ENCODE measurements at places on chromosomes 7 and 10.
A peak's percentile ranks its signal among the peaks of the same experiment; 100 is the strongest.

GRCh38 chr7:21912305-21912704, 33.4 kb downstream of the CDCA7L start:
- peak; percentile 89 for DNase-seq

DNA sequence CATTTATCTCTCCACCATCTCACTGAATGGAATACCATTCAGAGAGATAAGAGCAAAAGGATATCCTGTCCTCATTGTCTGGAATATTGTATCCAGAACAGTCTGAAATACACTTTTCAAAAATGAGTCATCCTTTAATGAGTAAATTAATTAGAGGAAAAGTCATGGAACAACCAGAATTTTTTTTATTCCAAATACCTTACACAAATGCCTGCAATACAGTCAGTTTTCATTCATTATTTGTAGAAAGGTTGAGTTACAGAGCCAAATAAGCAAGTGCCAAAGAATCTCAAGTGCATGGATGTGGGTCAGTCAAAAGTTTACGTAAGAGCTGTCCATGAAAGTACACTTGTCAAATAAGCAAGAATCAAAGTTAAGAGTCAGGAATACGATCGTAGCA, 482.6 kb downstream of the IPMK start:
- no peak for DNase-seq

DNA sequence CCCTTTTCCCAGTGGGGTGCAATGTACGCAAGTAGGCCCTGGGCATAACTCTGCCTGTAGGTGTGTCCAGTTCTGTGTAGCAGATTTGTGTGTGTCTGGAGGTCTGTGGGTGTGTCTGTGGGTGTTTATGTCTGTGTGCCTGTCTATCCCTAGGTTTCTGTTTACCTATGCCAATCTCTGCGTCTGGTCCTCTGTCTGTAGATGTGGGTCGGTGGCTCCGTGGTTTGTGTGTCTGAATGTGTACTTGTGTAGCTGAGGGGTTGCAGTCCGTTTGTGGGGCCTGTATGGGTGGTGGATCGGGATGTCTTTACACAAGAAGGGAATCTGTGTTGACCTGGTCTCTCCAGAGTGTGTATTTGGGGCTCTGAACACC, 932 bp downstream of the NYAP1 start:
- no peak for DNase-seq

- peak; percentile 85 for DNase-seq
These were observed 54.7 kb upstream of the SYPL1 start for GRCh38 chr7:106166651-106167342.

DNA sequence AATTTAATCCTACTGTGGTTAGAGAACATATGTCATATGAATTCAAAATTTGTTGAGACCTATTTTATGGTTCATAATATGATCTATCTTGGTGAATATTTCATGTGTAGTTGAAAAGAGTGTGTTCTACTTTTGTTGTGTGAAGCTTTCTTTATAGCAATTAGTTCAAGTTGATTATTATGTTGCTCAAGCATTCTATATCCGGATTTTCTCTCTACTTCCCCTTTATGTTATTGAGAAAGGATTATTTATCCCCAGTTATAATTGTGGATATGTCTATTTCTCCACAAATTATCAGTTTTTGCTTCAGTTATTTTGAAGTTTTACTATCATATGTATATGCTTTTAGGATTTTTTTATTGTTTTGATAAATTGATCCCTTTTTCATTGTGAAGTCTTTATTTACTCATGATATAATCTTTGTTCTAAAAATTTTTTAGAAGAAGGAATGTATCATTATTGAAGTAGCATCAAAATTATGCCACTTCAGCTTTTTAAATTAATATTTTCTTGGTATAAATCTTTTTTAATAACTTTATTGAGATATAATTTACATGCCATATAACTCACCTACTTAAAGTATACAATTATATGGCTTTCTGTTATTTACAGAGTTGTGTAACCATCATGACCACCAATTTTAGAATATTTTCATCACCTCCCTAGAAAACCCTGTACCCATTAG, 12.0 kb upstream of the MEST start:
- DNase-seq: no peak

DNA sequence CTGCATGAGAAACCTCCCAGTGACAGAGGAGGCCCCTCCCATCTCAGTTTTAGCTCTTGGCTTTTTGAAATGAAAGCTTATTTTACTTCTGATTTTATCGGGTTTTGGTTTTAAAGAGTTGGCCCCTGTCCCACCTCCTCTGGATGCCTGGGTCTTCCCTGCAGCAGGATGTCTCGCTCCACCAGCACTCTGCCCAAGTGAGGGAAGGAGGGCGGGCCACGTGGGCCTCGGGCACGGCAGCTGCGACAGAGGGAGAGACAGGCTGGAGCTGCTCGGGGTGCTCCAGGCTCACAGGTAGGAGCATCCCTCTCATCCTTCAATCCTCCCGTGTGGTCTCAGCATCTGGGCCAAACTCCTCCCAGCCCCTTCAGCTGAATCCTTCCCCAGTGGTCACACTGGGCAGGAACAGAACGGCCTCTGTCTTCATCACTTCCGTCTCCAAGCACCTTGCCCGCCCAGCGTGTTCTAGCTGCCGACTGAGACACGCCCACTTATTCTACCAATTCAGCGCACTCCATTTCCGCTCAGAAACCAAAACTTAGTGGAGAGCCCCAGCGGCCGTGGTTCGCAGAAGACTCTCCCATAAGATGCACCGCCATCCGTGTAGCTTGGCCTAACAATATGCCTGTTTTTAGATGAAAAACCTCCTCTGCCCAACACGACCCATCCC, 222.9 kb downstream of the GLRX3 start:
- DNase-seq: no peak

- DNase-seq: peak; percentile 95
These were observed 10.8 kb downstream of the PDE1C start for GRCh38 chr7:32059289-32060011.

DNA sequence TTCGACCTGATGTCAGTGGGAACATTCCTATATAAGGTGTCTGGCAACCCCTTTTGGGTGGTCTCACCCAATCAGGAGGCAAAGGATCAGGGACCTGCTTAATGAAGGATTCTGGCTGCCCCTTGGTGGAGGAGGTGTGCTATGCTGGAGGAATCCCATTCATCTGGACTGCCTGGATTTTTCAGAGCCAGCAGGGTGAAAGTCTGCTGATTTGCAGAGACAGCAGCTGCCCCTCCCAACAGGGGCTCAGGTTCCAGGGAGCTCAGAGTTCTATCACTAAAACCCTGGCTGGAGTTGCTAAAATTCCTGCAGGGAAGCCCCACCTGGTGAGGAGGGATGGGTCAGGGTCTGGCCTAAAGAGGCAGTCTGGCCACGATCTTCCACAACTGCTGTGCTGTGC, 398.5 kb upstream of the CNTNAP2 start:
- no peak for DNase-seq

GRCh38 chr7:6266699-6267098, 5.7 kb downstream of the CYTH3 start:
- no peak for DNase-seq

Measured in EH (cell line).